ENCODE measurements at places on chromosomes 13 and 19.

GRCh38 chr19:51607077-51607476 is 23.1 kb downstream of the SIGLEC5 start:
- no peak for DNase-seq

DNA sequence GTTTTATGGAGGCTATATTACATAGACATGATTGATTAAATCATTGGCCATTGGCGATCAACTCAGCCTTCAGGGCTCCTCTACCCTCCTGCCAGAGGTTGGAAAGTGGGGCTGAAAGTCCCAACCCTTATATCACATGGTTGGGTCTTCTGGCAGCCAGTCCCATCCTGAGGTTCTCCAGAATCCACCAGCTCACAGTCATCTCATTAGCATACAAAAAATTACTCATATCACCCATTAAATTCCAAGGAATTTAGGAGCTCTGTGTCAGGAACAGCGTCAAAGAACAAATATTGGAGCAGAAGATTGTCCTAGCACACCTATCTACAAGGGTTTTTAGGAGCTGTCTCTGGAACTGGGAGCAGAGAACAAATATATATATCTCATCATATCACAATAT is 39.4 kb upstream of the FARP1 start:
- DNase-seq, result no peak

- no peak for DNase-seq
Measured at GRCh38 chr13:106616729-106617128, 48.8 kb upstream of the ARGLU1 start.

GRCh38 chr13:28659621-28659970 is 666 bp downstream of the POMP start:
- DNase-seq, result no peak

GRCh38 chr13:28597641-28598040 is 61.3 kb upstream of the POMP start:
- DNase-seq, result no peak

DNA sequence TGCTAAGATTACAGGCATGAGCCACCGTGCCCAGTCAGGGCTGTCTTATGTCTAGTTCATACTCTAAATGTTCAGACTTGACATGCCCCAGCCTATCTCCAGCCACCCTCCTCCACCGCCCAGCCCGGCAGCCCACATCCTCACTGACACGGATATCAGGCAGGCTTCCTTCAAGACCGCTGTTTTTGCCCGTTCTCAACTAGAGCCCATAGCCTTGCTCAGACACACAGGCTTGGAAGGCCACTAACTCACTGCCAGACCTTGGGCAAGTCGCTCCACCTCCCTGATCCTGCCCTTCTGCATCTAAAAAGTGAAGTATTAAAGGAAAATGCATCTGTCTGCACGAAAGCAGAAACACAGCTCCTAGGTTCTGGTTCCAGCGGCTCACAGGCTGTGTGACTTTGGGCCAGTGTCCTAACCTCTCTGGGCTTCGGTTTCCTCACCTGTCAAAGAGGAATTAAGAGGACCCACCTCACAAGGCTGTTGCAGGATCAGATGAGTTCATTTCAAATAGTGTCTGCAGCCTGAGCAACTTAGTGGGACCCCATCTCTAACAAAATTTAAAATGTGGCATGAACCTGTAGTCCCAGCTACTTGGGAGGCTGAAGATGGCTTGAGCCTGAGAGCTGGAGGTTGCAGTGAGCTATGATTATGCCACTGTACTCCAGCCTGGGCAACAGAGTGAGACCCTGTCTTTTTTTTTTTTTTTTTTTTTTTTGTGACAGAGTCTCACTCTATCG is 14.5 kb upstream of the CERS4 start:
- DNase-seq, result no peak

DNA sequence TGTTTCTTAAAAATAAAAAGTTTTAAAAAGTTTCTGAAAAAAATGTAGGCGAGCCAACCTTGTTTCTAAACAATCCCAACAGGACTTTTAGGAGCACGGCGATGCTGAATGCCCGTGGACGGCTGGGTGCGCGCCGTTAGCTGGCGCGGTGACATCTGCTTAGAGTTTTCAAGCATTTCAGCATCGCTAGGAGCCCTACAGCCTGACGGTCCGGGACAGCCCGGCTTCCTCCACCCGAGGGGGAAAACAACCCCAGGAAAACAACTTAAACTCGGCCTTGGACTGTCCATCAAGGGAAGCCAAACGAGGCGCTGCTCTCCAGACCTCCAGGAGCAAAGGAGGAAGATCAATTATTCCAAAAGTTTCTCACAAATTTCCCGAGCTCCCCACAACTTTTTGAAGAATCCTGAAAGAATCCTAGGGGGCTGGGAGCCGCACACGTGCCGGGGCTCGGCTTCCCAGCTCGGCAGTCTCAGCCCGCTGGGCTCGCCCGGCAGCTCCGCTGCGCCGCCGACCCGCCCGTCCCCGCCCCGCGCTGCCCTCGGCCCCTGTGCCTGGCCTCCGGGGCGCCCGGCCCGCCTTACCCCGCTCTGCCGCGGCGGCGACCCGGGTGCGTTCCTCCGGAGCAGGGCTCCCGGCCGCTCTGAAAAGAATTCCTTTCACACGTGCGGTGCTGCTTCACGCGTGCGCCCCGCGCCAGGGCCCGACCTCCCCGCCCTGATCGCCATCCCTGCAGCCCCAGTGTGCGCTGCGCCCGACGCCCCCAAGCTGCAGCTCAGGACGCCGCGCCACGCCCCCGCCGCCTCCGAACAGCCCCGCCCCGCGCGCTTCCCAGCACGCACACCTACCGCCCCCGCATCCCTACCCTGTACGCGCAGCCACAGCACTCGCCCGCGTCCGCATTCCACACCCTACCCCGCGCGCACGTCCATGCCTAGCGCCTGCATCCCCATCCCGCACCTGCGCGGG is at the start of gene GJA3:
GJA3 (minus strand) TSS at position 747 of the 969 bp plus-strand sequence. CDS start 17,764 bp downstream, outside the sequence.
- DNase-seq, result no peak

DNA sequence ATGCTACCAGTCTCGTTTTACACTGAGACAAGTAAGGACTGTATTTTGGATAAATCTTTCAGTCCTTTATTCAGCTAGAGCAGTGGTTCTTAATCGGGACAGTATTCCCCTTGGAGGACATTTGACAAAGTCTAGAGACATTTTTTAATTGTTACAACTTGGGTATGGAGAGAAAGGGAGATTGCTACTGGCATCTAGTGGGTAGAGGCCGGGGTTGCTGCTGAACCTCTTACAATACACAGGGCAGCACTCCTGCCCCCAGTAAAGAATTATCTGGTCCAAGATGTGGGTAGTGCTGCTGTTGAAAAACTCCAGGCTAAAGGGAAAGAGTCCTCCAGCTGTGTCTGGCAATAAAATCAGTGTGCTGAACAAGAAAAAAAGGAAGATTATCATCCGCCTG is 334.8 kb downstream of the SLC7A1 start:
- no peak for DNase-seq
